Activated T-helper 2 cell treated with anti-CD3 and anti-CD28 coated beads, Interferon-gamma antibody, Interleukin-2, Interleukin-4, amounts not matched to agents 10 μg/mL and 5 μg/mL and 100 μg/mL, durations not matched to agents 14 hours and 24 hours and 36 hours (primary cell): ENCODE measurements at places on chromosomes 6 and 20. TPM values are rescaled to one million over a fixed set of nuclear protein-coding genes. Genes with fewer than 3 reads are reported as not detected.

DNA sequence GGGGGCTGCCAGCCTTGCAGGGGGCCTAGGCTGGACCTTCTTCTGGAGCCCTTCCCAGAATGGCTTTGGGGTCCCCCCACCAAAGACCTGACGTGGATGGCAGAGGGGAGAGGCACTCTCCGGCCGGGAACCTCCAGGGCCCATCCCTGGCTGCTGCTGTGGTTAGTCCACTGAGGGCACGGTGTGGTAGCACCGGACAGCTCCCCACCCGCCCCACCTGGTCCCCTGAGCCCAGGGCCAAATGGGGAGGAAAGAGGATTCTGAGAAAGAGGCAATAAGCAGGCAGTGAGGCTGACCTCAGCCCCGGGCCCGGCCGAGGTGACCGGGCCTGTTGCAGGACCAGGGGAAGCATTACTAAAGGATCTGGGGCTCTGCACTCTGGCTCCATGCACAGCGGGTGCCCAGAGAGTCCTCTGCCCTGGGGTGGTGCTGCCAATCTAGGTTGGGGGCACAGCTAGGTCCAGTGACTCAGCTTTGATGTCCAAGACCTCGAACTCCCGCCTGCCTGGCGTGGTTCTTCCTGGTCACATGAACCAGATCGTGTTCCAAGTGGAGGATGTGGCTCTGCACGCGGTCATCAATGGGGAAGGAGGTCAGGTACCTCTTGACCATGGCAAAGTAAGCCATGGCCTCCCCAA, 2.2 kb downstream of the CENPB start:
- no peak for DNase-seq

DNA sequence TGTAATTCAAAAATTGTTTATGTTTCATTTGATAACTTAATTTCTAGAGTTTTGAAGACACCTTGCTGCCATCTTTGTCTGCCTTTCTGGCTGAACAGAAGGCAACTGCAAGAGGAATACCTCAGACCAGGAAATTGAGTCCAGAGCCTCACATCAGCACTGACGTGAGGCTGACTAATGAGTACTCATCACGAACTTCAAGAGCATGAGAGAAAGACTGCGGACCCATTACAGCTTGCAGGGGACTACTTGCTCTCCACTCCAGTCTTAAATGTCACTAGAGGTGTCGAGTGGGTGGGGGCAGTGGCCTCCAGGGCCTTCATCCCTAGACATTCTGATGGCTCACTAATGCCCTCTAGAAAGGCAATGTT, 109.5 kb upstream of the SSTR4 start:
- no peak for DNase-seq

- DNase-seq = no peak
Observed at GRCh38 chr6:168109171-168109570, 30.2 kb upstream of the FRMD1 start.

- DNase-seq = no peak
Observed at GRCh38 chr6:139519097-139519496, 144.6 kb upstream of the CITED2 start.

Gene TFAP2B
- total RNA-seq = not detected in 2 replicates

Gene NRSN1
- total RNA-seq = not detected in 2 replicates

Gene LY6G6F
- not detected in 2 replicates for total RNA-seq

Gene DACT2
- 0.80 and 0.87 TPM in 2 replicates for total RNA-seq

Gene APCDD1L
- not detected in 2 replicates for total RNA-seq
